ENCODE measurements at places on chromosomes 2 and 18.

GRCh38 chr2:167380094-167380493 is 491.8 kb downstream of the XIRP2 start:
- no peak for DNase-seq

- DNase-seq: no peak
Measured at GRCh38 chr2:121004950-121005349, 269.3 kb downstream of the GLI2 start.

DNA sequence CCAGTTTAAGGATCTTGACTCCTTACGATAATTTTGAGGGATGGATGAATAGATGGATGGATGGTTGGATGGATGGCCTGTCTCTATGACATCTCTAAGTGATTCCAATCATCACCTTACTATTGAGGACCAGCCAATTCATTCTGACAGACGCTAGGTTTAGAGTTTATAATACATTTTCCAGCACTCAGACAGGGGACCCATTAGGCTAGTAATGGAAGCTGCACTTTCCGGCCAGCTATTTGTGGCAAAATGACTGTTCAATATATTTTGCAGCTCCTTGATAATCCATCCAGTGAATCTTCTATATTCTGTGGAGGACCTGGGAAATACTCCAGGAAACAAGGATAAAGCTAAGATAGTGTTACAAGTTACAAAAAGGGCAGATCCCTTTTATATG is 262.9 kb downstream of the TDRD15 start:
- no peak for DNase-seq

- no peak for DNase-seq
Measured at GRCh38 chr2:173086518-173087213, 11.0 kb downstream of the MAP3K20 start.

GRCh38 chr2:238483656-238484055 is 56.9 kb downstream of the ASB1 start:
- DNase-seq: no peak

GRCh38 chr18:75344161-75344560 is 83.3 kb downstream of the SMIM21 start:
- DNase-seq: no peak

DNA sequence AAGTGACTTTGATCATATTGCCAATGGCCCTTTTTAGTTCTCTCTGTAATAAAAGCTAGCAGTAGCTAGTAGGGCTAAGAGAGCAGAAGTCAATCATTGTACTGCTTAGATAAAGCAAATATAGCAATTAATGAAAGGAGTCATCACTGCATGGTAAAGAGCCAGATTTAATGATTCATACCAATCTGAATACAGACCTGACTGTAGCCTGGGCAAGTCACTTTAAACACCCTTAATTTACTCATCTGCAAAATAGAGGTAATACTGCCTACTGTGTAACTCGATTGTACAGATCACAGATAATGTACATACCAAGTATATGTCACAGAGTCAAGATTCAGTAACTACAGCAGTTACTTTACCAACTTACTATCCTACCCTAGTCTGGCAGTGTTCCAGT is 63.6 kb downstream of the ASXL2 start:
- no peak for DNase-seq

- DNase-seq: no peak
Measured at GRCh38 chr2:41853427-41854191, 194.2 kb upstream of the PKDCC start.

- no peak for DNase-seq
Measured at GRCh38 chr2:98759827-98760625, 29.1 kb upstream of the MGAT4A start.

- DNase-seq: no peak
Measured at GRCh38 chr2:84823788-84824187, 57.1 kb downstream of the TRABD2A start.

DNA sequence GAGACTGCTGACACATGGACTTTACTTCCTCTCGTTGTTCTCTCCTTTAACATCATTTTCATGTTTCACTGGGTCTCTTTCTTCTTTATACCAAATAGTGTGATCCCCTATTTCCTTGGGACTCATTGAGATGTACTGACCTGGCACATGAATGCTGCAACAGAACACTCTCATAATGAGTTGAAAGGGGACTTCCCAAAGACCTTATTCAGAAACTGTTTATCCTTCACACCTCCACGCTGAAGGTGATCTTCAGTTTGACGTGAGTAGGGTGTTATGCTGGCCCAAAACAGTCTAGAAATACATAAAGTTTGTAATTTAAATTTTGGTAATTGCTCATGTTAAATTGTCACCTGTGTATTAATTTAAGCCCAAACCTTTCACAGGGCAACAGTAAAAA is 1096.8 kb upstream of the GYPC start:
- no peak for DNase-seq

- DNase-seq: no peak
Measured at GRCh38 chr2:33785201-33786106, 186.4 kb upstream of the FAM98A start.

- no peak for DNase-seq
Measured at GRCh38 chr18:34258176-34258575, 33.5 kb upstream of the NOL4 start.

Measured in activated CD4-positive, alpha-beta memory T cell treated with anti-CD3 and anti-CD28 coated beads, Interleukin-2, amount 10 ng/mL, durations not matched to agents 7 days and 5 days (primary cell).